ENCODE measurements at places on chromosomes 3 and 15.

GRCh38 chr3:69880069-69880640 lies 119.4 kb upstream of the SAMMSON start:
- DNase-seq, result no peak

DNA sequence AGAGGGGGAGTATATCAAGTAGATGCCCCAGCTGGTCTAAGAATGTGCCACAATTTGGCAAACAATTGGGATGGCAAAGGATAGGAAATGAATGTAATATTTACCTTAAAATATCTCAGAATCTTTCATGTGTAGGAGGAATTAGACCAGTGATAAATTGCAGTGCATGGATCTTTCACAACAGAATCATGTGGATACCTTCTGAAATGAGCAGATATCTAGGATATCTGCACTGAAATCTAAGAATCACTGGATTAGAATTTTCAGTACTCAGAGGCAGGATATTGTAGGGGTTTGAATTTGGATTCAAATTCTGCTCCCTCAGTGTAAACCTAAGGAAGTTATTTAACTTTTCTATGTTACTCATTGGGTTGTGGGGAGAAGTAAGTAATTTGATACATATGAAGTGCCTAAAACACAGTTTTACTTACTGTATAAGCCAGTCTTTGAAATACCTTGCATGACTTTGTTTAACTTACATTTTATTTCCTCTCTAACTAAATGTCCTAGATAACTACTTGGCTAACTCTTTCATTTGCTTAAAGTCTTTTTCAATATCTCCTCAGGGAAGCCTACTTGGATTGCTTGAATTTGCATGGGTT lies 8.8 kb downstream of the IL1RAP start:
- DNase-seq, result no peak

GRCh38 chr15:88635318-88635717 lies 3.5 kb upstream of the ISG20 start:
- DNase-seq, result no peak

- DNase-seq, result peak; percentile 3
These were observed 27.6 kb downstream of the TKT start for GRCh38 chr3:53227993-53228885.

DNA sequence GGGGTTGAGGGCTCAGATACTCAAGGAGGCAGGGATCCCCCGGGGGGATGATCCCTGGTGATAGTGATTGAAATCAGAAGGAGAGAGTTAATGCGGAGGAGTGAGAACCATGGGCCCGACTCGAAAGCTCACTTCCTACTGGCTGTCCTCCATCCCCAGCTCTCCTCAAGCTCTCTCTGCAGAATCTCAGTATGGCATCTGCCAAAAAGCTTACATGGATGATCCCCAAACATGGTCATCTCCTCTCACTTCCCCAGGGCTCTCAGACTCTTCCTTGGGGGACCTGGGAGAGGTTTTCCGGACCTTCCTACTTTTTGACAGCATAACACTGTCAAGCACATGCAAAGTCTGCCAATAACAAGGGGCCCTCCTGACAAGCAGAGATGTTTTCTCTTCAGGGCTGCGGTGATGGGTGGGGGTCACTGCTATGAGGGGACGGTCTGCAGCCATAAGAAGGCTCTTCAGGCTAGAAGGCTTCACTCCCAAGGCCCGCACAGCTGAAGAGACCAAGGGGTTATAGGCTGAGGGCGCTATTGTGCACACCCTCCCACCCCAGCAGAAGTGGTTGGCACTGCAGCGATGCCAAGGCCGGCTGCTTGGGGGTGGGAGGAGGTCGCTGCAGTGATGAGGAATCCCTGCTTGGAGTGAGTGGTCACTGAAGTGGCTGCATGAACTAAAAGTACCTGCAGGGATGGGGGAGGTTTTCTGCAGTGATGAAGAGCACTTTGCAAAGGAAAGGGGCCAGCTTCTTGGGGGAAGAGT lies 828 bp upstream of the VWA5B2 start:
- DNase-seq, result no peak

DNA sequence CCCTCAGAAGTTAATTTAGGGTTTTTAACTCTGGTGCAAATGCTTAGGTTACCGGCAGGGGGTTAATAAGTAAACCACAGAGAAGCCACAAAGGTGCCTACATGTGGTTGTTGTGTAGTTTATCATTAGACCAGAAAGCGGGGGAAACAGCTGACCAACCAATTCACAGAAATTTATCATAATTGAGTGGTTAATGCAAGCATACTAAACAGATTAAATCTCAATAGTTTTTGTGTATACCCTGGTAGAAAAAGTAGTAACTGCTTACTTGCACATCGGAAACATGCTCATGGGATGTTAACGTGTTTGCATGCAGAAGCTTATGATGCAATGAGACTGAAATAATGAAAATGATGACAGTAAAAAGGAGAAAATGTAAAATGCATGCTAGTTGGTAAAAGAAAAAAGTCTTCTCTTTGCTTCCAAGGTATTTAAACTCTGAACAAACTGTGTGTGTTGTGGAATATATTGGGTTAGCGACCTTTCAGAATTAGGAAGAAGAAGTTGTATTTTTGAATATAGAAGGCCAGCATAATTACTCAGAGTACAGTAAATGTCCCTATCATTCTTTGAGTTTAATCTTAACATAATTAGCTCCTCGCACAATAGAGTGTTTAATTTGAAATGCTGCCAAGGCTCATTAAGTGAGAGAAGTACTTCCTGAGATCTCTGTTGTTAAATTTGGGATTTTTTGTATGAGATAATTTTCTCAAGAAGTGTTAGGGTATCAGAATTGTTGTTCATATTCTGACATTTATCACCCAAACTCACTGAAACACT lies 316.2 kb downstream of the PTPRG start:
- DNase-seq, result peak; percentile 21

- DNase-seq, result no peak
These were observed 39.0 kb downstream of the IL12A start for GRCh38 chr3:160027541-160028195.

- no peak for DNase-seq
These were observed 45.7 kb downstream of the EXOG start for GRCh38 chr3:38541806-38542205.

GRCh38 chr15:77464129-77464865 lies 43.6 kb downstream of the HMG20A start:
- no peak for DNase-seq

- no peak for DNase-seq
These were observed 283.9 kb downstream of the TAFA4 start for GRCh38 chr3:68648494-68648893.

GRCh38 chr3:53191836-53192480 lies 30.9 kb downstream of the PRKCD start:
- DNase-seq, result no peak

DNA sequence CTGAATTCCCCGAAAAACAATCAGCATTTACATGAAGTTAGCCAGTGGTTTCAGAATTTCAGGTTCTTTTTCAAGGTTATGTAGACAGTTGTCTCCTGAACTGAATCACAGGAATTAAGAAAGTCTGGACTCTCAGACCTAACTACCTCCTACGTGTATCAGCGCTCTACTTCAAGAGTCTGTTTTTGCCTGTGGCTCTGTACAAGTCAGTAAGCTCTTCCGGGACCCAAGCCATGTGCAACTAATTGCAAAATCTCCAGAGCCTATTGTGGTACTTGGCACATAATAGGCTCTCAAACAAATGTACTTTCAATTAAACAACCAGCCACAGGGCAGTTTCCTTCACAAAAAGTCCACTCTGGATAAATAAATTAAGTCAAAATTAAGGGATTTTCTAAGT lies 414.2 kb downstream of the PDCD6IP start:
- no peak for DNase-seq

GRCh38 chr15:95990833-95991232 lies 339.7 kb upstream of the NR2F2 start:
- DNase-seq, result no peak

- no peak for DNase-seq
These were observed 468.6 kb upstream of the AGTR1 start for GRCh38 chr3:148229107-148229506.

GRCh38 chr15:63347074-63347857 lies 34.4 kb downstream of the CA12 start:
- no peak for DNase-seq

- no peak for DNase-seq
These were observed 1.5 kb downstream of the SNRPN start for GRCh38 chr15:24956111-24956838.

DNA sequence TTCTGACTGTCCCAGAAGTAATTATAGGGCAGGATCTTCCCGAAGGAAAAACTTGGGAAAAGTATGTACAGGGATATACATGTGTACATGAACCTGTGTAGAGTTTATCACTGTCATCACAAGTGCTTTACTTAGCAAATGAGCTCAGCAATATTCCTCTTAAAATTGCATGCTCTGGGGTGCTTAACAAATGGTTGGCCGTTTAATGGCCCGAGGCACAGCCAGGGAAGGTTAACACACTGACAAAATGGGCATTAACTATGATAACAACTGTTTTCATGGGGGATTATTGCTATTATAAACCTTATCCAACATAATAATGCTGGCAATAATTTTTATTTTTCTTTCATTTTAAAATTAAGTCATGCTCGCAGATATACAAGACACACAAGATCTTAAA lies 459.3 kb downstream of the TUSC7 start:
- peak; percentile 4 for DNase-seq

DNA sequence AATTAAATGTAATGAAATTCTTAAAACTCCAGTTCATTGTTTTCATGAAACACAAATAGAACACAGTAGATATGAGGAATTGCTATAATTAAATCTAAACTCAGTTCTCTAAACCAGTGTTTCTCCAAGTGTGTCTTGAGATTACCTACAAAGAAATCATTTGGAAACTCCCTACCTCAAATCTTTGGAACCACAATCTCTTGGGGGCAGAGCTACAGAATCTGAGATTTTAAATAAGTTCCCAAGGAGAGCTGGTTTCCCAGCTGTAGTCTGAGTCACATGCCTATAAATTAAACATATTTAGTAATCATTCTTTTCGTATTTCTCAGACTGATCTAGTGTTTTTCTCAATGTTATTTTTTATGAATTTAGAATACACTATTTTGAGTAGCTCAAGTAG lies 17.0 kb upstream of the ACTC1 start:
- DNase-seq, result no peak

- no peak for DNase-seq
These were observed 38.7 kb upstream of the MAGEF1 start for GRCh38 chr3:184750349-184751083.

- no peak for DNase-seq
These were observed 37.4 kb upstream of the KCNMB2 start for GRCh38 chr3:178498871-178499270.

DNA sequence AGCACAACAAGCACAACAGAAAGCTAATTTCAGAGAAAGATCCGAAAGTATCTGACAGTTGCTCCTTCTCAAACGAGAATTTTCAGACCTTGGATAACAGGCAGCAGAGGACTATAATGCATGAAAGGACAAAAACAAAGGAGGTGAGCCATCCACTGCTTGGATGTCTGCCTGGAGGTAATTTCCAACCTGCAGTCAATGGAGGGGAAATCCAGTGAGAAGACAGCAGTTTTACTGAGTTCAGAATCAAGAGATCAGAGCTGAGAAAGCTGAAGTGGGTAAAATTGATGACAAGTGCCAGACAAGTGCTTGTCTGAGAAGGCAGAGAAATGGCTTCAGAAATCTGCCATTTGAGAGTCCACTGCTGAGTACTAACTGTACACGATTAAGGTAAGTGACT lies 22.1 kb downstream of the UBE3A start:
- DNase-seq, result no peak

GRCh38 chr3:72571638-72572114 lies 276.6 kb downstream of the SHQ1 start:
- no peak for DNase-seq

DNA sequence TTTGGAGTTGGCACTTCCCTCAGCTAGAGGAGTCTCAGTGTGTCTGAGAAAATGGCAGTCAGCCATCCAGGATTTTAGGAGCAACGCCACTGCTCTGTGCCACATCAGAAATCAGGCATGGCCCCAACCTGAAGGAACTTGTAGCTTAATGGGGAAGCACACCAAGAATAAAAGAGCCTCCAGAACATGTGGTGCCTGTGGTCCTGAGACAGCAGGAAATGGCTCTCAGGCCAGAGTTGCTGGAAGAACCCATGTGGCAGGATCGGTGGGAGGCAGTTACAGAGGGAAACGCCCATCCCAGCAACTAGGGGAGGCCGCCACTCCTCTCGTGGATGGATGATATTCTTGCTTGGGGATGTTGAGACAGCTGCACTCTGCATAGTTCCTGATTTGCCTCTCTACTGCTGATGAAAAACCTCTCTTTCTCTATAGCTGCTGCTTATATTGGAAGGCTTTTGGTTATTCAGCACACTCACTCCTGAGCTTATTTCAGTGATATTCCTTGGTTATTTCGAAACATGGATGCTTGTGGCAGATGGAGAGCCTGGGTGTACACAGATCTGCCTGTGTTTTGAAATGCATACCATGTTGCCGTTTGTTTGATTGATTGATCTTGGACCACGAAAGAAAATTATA lies 52.4 kb downstream of the KLHL25 start:
- DNase-seq, result no peak

GRCh38 chr3:52286777-52287110 lies 884 bp upstream of the GLYCTK start:
- no peak for DNase-seq

DNA sequence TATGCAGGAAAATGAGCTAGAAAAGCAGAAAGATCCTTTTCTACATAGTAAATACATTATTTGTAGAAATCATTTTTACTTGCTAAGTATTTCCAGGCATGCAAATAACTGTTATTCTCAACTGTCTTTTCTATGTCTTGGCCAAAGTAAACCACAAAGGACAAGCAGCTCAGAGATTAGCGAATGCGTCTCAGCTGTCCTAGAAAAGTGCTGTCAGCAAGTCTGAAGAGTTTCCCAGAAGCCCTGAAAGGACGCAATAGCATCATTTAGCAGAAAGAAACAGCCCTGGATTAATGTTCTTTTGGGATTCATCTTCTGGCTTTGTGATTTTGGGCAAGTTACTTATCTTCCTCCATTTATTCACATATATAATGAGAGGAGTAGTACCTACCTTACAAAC lies 100.3 kb downstream of the ZIC1 start:
- no peak for DNase-seq

DNA sequence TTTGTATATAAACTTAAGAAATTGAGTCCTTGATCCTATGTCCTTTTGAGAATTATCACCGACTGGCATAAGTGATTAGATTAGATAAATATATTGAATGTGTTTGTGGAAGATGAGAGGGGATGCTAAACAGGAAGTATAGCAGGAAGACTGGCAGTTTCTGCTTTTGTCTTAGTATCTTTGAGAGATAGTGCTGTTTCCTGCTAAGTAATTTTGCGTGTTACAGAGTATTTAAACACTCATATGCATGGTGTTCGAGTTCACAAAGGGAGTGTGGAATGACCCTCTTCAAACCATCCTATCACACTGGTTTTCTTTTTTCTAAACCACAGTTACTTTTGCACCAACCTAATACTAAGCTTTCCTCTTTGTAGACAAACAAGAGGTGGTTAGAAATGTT lies 106.0 kb downstream of the KLHL25 start:
- DNase-seq, result no peak

GRCh38 chr3:186492385-186492984 lies 51.7 kb downstream of the CRYGS start:
- DNase-seq, result no peak

GRCh38 chr3:56556908-56557830 lies at the start of gene CCDC66:
TSS of gene CCDC66 (plus strand) at chr3:56557175. CDS start at chr3:56557243, 68 bp downstream.
- peak; percentile 93 for DNase-seq

GRCh38 chr3:70646635-70647034 lies 334.2 kb upstream of the MDFIC2 start:
- DNase-seq, result no peak

Measured in HEK293T (cell line).